Left colon (tissue), 2 donors: ENCODE measurements at places on chromosomes 3 and 15.

DNA sequence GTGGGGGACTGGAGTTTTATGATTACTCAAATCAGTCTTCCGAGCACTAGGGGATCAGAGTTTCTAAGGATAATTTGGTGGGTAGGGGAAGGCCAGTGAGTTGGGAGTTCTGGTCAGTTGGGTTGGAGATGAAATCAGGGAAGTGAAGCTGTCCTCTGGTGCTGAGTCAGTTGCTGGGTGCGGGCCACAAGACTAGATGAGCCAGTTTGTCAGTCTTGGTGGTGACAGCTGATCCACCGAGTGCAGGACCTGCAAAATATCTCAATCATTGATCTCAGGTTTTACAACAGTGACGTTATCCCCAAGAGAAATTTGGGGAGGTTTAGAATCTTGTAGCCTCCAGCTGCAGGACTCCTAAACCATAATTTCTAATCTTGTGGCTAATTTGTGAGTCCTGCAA, 249.4 kb downstream of the FAM43A start:
- no peak for DNase-seq

- DNase-seq, result no peak
Measured at GRCh38 chr3:113697500-113698090, 1.2 kb upstream of the USF3 start.

DNA sequence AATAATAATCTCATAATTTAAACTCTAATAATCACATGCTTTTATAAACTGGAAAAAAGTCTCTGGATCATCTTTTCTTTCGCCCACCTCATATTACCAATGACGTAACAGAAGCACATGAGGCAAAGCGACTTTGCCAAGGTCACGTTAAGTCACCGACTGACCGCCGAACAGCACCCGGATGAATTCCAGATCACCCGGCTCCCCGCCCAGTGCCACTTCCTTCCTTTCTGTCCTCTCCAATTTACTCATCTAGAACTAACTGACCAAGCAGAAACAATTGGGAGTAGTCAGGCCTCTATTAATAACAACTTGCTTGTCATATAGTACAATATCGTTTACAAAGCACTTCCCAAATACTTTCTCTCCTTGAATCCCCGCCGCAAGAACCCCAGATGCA, 21.1 kb downstream of the FGF12 start:
- no peak for DNase-seq

GRCh38 chr3:197730200-197730599, 6.5 kb downstream of the RUBCN start:
- DNase-seq, result no peak

GRCh38 chr15:36905908-36906307, 194.4 kb downstream of the MEIS2 start:
- no peak for DNase-seq

DNA sequence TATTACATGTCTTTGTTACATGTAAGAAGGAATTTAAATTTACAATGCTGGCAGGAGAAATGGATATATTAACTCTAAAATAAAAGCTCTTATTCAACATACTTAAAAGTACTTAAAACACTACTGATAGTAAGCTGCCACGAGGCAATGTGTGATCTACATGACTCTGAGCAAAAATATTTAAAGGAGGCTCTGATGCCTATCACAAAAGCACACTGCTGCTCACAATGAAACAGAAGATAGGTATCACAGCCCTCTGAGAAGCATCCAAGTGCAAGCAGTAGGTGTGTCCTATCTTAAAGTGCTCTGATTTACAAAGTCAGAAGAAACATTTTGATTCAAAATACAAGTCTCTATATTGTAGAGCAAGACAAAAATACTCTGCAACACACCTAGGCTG, 371.2 kb upstream of the WNT5A start:
- no peak for DNase-seq

GRCh38 chr3:161602475-161602874, 105.9 kb downstream of the OTOL1 start:
- DNase-seq, result no peak

- no peak for DNase-seq
Measured at GRCh38 chr15:68784206-68784605, 36.5 kb downstream of the ANP32A start.

GRCh38 chr15:91237445-91237844, 137.4 kb downstream of the SV2B start:
- DNase-seq, result no peak
